ENCODE measurements at places on chromosomes 7 and 10.

DNA sequence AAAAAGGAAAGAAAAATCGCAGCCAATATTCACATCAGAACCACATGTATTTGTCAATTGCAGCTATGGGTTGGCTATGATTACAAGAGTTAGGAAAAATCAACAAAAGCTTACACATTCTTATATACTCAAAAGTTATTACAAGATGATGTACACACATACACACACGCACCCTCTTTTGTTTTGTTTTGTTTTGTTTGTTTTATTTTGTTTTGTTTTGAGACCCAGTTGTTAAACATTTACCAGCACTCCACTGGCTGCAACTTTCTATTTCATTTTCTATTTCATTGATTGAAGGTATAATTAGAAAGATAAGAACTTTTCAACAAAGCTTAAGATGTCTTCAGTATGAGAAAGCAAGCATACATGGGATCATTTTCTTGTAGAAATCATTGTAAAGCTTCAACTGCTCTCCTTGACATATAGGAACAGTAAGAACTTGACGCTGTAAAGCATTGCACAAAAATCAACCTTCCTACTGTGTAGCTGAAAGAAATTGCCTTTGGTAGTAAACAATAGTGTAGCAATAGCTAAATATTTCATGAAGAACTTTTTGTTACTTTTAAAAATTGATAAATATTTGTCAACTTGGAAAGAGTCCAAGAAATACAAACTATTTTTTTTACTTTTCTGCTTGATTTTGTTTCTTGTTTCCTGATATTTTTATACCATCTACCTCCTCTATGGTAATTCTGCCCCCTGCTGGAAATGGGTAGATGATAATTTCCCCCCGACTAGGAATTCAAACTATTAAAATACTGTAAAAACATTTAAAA, 205.9 kb downstream of the MBL2 start:
- DNase-seq, result peak; percentile 69

DNA sequence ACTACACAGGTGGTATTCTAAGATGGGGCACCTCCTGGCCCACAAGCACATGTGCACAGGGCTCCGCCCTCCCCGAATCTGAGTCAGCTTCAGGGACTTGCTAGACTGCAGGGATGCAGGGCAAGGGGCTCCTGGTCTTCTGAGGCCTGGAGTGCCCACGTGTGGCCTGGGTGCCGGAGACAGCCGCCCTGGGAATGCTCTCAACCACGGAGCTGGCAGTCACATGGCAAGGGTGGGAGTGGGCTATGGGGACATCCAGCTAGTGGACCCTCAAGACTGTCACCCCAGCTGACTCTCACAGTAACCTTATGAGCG, 42.7 kb downstream of the CFAP46 start:
- no peak for DNase-seq

DNA sequence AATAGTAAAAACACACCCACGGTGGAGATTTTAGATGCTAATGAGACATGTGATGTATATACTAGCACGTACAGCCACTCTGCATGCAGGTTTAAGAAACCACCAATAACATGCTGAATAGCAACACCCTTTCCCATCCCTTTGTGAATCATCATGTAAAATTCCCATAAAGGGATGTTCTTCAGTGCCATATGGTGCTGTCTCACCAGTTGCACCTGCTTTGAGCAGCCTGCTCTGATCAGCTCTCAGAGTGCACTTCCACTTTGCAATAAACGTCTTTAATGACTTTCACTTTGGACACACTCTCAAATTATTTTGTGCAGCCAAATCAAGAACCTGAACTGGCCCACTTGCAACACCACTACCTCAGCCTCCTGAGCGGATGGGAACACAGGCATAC, 615.0 kb downstream of the ANKRD7 start:
- no peak for DNase-seq

DNA sequence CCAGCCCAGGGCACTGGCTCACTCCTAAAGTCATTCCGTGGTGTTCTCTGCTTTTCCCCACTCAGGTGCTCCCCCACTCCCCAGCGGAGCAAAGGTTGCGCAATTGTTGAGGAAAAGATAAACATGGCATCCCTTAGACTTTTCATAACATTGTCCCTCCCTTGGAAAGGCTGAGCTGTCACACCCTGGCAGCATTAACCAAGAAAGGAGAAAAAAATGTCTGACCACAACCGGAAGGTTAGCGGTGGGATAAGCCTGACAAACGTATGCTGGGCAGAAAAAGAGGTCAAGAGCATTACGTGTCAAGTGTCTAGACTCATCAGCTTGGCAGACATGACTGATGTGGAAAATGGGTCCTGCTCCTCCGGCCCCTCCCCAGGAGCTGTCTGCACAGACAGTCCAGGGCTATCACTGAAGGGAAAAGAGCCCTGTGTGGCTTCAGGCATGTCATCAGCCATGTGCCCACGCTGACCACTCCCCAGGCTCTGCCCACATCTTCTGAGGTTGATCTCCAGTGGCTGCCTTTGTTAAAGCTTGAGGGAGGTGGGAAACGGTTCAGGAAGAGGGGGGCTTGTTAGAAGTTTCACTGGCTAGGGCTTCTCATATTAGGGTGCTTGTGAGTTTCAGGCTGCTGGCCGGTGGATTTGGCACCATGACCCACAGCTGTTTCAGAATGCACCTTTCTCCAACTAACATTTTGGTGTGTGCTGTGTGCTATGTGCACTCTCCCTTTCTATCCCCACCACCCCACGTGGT, 30.1 kb downstream of the BTBD16 start:
- peak; percentile 18 for DNase-seq

GRCh38 chr10:24432478-24433416, 223.8 kb downstream of the KIAA1217 start:
- peak; percentile 42 for DNase-seq

GRCh38 chr7:42730586-42730985, 181.3 kb downstream of the C7orf25 start:
- DNase-seq, result no peak

DNA sequence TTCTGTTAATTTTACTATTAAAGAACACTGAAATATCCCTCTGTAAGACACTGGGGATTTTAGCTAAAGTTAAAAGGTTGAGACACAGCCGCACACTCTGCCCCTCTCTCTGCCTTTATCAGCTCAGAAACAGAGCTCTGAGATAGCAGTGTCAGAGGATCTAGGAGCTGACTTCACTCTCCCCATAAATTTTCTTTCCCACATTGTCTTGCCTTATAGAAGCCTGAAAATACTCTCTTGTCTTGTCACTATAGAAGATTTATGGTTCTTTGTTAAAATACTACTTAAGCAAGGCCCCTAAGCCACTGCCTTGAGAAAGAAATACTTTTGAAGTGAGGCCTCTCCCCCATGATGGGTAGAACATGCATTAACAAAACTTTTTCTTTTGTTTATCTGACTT, 105.7 kb upstream of the C10orf90 start:
- no peak for DNase-seq

DNA sequence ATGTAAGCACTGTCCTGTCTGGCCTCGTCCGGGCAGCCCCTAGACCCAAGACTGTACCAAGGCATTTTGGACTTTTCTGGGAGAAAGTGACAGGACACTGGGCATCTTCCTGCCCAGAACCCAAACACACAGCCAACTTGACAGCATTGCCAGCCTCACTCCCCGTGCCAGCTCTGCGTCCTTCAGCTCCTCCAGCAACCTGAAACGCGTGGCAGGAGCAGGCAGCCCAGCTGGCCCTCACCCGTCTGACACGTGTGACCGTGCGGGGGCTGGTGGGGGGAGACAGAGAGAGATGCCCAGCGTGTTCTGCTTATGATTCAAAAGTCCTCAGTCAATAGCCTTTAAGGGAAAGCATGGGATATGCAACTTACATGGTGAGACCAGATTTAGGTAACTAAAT, 50.3 kb upstream of the SLC29A3 start:
- no peak for DNase-seq

- DNase-seq, result peak; percentile 62
Measured at GRCh38 chr10:93993782-93994437, at the start of gene PLCE1. Gene PLCE1 (plus strand): TSS chr10:93993931. CDS start chr10:94031047, 37,116 bp downstream.

GRCh38 chr10:131043039-131043691, 268.4 kb downstream of the TCERG1L start:
- no peak for DNase-seq

DNA sequence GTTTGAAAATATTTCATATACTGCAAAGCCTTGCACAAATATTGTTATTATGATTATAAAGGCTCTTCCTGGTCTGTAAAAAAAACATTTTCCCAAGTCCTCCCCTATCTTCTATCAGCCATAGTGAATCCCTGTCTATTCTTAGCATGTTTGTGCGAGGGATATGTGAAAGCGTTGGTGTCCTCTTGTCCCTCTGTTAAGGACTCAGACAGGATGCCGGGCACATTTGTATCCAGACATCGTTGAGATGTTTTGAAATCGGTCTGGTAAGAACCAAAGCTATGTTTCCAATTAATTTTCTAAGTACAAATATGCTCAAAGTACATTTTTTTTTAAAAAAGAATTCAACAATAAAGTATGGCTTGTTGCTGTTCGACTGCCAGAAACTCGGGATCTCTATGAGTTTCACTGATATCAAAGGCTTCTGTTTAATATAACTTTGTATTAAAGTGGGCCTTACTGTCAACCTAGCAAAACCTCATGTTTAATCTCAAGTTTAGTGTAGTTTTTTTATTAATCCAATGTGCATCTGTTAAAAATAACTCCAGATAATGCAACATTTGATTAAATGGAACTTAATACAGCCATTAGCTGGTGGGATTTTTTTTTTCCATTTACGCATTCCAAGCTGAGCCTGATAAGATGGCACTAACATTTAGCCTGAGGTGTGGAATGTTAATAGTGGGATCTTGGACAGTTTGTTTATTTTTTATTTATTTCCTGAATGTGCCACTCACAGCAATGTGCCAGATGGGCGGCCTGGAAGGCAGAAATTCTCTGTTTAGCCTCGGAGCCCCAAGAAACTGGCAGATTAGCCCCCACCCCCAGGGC, 754.3 kb downstream of the LRMDA start:
- DNase-seq, result no peak

GRCh38 chr10:50929670-50930069, 44.2 kb upstream of the A1CF start:
- no peak for DNase-seq

GRCh38 chr7:3260401-3260715, 40.7 kb upstream of the SDK1 start:
- no peak for DNase-seq

GRCh38 chr10:75058161-75058560, 53.3 kb upstream of the SAMD8 start:
- DNase-seq, result no peak

- DNase-seq, result peak; percentile 39
Measured at GRCh38 chr7:91683823-91684222, 196.7 kb downstream of the MTERF1 start.

- DNase-seq, result no peak
Measured at GRCh38 chr7:47710201-47710935, 128.5 kb upstream of the TNS3 start.

GRCh38 chr7:98227939-98228338, 16.7 kb downstream of the BHLHA15 start:
- no peak for DNase-seq

DNA sequence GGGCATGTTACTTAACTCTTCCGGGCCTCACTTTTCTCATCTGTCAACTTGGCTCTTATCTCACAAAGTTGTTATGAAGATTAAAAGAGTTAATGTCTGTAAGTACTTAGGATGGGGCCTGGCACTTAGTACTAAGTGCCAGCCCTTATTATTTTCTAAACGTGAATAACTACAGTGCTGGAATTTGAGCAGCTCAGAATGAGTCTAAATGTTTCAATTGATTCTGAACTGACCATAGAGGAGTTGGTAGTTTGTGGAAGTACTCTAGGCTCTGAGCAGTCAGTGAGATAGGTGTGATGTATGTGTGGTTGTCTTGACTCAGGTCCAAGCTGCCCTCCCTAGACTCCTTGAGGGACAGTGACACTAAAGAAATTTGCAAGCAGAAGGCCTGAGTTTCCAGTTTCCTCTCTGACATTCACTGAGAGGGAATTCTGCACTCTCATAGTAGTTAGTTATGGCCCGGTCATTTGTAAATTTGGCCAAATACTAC, 18.5 kb upstream of the JAZF1 start:
- DNase-seq, result no peak

DNA sequence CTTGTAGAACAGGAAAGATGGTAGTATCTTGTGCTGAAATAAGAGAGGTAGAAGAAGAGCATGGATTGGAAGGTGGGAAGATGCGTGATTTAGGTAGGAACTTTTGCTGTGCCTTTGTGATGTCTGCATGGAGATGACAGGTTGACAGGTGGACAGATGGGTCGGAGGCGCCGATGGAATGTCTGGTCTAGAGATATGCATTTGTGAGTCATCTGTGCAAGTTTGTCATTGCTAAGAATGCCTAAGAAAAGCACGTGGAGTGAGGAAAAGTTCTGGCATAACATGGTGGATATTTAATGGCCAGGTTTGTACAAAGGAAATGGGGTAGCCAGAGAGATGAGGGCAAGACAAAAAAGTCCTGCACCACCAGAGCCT, 76.0 kb upstream of the ARMC3 start:
- DNase-seq, result no peak

- no peak for DNase-seq
Measured at GRCh38 chr7:126040114-126041045, 1110.8 kb upstream of the POT1 start.

DNA sequence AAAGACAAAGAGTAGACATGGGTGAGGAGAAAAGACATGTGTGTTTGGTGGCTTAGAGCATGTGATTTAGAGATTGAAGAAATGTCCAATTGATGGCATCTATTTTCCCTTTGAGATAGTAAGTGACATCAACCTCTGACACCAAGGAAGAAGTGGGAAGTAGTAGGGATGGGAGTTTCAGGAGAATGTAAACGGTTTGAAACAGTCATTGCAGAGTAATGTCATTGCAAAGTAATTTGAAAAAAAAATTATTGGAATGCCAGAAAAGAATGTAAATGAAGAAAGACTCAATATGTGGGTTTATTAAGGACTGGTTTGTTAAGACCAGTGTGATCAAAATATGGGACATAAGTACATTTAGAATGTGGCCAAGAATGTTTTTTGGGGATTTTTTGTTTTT, 26.6 kb downstream of the GNG11 start:
- DNase-seq, result peak; percentile 79

DNA sequence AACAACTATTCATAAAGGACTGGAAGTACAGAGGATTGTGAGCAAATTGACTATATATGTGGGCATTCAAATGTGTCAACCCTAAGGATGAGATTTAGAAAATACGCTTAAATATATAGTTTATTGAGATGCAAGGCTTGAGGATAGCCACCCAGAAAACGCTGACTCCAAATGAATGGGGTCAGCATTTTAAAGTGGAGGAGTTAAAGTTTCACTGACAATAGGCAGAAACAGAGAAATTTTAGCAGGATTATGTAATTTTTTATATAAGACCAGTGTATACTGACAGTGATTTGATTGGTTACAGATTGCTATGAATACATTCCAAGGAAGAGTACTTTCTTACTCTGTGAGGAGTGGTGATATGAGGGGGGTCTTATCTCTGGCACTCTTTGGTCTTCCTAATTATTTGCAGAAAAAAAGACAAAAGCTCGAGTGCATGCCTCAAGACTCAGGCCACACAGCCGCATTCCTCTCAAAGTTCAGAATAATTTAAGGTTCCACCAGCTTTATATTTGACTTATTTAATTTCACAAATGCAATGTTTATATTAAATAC, 38.6 kb upstream of the ARL4A start:
- no peak for DNase-seq
